PC-9 (cell line): ENCODE measurements at places on chromosomes 2 and 18. TPM values are rescaled to one million over a fixed set of nuclear protein-coding genes. Genes with fewer than 3 reads are reported as not detected.

The CPLX4 gene
- total RNA-seq, result not detected in 2 replicates

DNA sequence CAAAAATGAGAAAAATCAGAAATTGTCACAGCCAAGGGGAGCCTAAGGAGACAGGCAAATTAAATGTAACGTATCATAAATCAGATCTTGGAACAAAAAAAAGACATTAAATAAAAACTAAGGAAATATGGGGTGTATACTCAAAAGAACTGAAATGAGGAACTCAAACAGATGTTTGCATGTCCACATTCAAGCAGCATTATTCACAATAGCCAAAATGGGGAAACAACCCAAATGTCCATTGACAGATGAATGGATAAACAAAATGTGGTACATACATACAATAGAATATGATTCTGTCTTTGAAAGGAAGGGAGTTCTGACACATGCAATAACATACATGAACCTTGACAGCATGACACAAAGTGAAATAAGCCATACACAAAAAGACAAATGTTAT lies 155.8 kb upstream of the KLF7 start:
- H3K4me1 ChIP-seq, result no peaks in the 10 kb centered on the region
- H3K27ac ChIP-seq, result no peak overlapping the region
- no peaks in the 10 kb centered on the region for H3K27me3 ChIP-seq
- H3K36me3 ChIP-seq, result no peaks in the 10 kb centered on the region

DNA sequence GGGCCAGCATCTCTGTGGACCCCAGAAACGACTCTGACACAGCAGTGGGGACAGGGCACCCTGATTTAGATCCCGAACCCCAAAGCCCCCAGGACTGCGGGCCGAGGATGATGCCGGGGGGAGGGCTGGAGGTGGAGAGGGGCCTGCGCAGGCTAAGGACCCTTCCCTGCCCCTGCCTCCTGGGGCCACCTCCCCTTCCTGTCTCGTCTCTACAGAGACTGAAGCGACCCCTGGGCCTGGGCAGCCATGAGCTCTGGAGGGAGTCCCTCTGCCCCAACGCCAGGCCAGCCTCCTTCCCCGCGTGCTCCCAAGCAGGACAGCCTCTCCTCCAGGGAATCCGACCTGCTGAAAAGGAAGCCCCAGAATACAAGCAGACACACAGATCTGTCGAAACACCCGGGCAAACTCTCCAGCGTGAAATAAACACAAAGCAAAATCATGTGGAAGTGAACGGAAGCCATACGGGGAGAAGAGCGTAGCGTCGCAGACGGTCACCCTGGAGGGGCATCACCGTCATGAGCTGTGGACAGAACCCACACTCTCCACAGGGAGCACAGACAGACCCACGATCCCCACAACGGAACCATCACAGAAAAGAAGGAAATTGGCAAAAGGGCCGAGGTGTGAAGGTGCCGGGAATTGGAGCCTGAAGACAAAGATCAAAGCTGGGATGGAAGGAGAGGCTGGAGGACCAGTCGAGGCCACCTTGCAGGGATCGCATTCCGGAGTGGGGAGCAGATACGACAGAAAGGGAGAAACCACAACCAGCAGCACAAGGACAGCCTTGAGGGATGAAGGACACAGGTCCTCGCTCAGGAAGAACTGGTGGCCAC lies 51.0 kb upstream of the CTDP1 start:
- no peak for DNase-seq
- H3K27ac ChIP-seq, result no peak overlapping the region
- no peaks in the 10 kb centered on the region for H3K36me3 ChIP-seq
- no peaks in the 10 kb centered on the region for H3K4me1 ChIP-seq

GRCh38 chr2:147181351-147182029 lies 663.3 kb upstream of the ACVR2A start:
- peaks cover 33% of the 10 kb centered on the region for H3K4me1 ChIP-seq
- H3K27me3 ChIP-seq, result no peaks in the 10 kb centered on the region
- no peaks in the 10 kb centered on the region; the same call in 1 of the 2 replicates for H3K36me3 ChIP-seq
- DNase-seq, result no peak
- H3K27ac ChIP-seq, result peak overlapping the region; percentile 65

- no peak for DNase-seq
- H3K27ac ChIP-seq, result no peak overlapping the region
- H3K4me1 ChIP-seq, result no peaks in the 10 kb centered on the region
- no peaks in the 10 kb centered on the region for H3K27me3 ChIP-seq
Measured at GRCh38 chr2:188890755-188891154, 83.4 kb upstream of the COL3A1 start.

The CABYR gene
- total RNA-seq, result 19.5 and 32.4 TPM in 2 replicates

DNA sequence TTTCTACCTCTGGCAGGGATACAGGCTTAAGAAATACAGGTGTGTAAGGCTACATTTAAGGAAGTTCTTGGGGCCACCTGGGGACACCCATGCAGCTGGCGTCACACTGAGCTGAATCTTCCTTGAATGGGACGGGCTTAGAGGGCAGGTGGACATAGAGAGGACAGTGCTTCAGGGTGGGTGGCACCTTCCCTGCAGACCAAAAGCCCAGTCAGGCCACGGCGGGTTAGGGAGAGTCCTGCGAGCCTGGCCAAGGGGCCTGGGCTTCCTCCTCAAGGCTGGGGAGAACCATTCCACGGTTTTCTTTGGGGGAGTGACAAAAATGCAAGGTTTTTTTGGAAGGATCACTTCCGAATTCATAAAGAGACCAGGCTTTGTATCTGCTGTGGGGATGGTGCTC lies 73.4 kb downstream of the GNAL start:
- DNase-seq, result no peak
- H3K4me1 ChIP-seq, result no peaks in the 10 kb centered on the region
- H3K27me3 ChIP-seq, result no peaks in the 10 kb centered on the region
- H3K36me3 ChIP-seq, result no peaks in the 10 kb centered on the region
- no peak overlapping the region for H3K27ac ChIP-seq
- no peak overlapping the region for H3K4me3 ChIP-seq

- no peak overlapping the region for H3K27ac ChIP-seq
- no peak overlapping the region for H3K4me3 ChIP-seq
- no peaks in the 10 kb centered on the region for H3K4me1 ChIP-seq
- H3K27me3 ChIP-seq, result no peaks in the 10 kb centered on the region
- DNase-seq, result no peak
- no peaks in the 10 kb centered on the region for H3K36me3 ChIP-seq
Measured at GRCh38 chr2:148933456-148933855, 58.4 kb downstream of the KIF5C start.

DNA sequence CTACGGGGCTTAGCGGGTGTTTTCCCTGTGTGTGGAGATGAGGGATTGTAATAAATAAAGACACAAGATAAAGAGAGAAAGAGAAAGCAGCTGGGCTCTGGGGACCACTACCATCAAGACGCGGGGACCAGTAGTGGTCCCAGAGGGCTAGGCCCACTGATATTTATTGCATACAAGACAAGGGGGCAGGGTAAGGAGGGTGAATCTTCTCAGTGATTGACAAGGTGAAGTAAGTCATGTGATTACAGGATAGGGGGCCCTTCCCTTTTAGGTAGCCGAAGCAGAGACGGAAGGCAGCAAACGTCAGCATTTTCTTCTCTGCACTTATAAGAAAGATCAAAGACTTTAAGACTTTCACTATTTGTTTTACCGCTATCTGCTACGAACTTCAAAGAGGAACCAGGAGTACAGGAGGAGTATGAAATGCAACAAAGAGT lies 4.5 kb upstream of the GAL3ST2 start:
- H3K27ac ChIP-seq, result no peak overlapping the region
- H3K4me3 ChIP-seq, result no peak overlapping the region
- no peaks in the 10 kb centered on the region for H3K27me3 ChIP-seq
- peaks cover 18% of the 10 kb centered on the region for H3K4me1 ChIP-seq
- DNase-seq, result no peak

The SH3RF3 gene
- total RNA-seq, result 4.9 and 6.1 TPM in 2 replicates

The C2orf66 gene
- total RNA-seq, result 0.22 TPM in 1 of 2 replicates, not detected in the other

The RNF181 gene
- total RNA-seq, result 93.9 and 96.7 TPM in 2 replicates

- no peaks in the 10 kb centered on the region for H3K4me1 ChIP-seq
- H3K36me3 ChIP-seq, result no peaks in the 10 kb centered on the region
- peak; percentile 7 for DNase-seq
- H3K27me3 ChIP-seq, result no peaks in the 10 kb centered on the region
Measured at GRCh38 chr2:164430166-164430783, 191.0 kb downstream of the GRB14 start.

- no peak overlapping the region for H3K4me3 ChIP-seq
- no peaks in the 10 kb centered on the region for H3K4me1 ChIP-seq
- no peak overlapping the region for H3K27ac ChIP-seq
Measured at GRCh38 chr18:11752116-11752911, 63.2 kb downstream of the GNAL start.

The UBXN2A gene
- total RNA-seq, result 16.9 and 17.6 TPM in 2 replicates

- DNase-seq, result no peak
- H3K27me3 ChIP-seq, result no peaks in the 10 kb centered on the region
- no peaks in the 10 kb centered on the region for H3K36me3 ChIP-seq
- H3K4me3 ChIP-seq, result no peak overlapping the region
- peaks cover 19% of the 10 kb centered on the region for H3K4me1 ChIP-seq
Measured at GRCh38 chr2:197140045-197140444, 170.5 kb downstream of the ANKRD44 start.

DNA sequence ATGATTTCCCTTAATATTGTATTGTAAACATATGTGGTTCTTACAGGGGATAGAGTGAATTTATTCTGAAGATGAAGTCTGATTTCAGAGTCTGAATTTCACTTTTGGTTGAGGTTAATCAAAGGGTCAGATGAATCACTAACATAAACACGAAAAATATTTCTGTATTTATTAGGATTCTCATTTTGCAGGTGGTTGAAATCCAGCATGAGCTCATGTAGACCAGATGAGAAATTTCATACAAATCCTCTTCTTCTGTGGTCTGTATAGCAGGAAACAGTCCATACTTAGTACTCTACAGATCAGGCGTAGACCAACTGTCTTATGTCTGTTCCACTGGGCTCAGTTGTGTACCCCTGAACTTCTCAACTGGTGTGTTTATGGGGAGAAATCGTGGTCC lies 157.8 kb downstream of the BABAM2 start:
- H3K27me3 ChIP-seq, result no peaks in the 10 kb centered on the region
- no peak overlapping the region for H3K4me3 ChIP-seq
- peaks cover 28% of the 10 kb centered on the region for H3K4me1 ChIP-seq
- H3K36me3 ChIP-seq, result no peaks in the 10 kb centered on the region
- DNase-seq, result no peak

The CACNB4 gene
- total RNA-seq, result 0.73 and 0.98 TPM in 2 replicates

DNA sequence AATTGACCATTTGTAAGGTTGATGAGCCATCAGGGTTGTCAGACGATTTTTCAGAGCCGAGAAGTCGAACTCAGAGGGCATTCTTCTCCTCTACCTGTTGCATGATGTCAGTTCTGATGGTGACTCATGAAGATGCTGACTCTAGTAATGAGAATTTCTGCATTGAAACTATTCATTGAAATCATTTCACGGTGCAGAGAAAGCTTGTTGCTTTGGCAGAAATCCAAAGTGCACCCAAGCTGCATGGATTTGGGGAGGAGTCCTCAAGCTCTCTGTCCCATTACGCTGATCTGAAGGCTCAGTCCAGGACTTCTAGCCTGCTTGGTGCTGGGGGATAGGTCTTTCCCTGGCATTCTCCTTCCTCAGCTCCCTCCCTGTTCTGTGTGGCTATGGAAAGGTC lies 125.7 kb upstream of the PXDN start:
- H3K4me3 ChIP-seq, result no peak overlapping the region
- no peaks in the 10 kb centered on the region for H3K4me1 ChIP-seq
- H3K27me3 ChIP-seq, result peaks cover 98% of the 10 kb centered on the region

The RGPD3 gene
- total RNA-seq, result 0.09 TPM in 1 of 2 replicates, not detected in the other

GRCh38 chr2:85621338-85621737 lies 5.4 kb downstream of the USP39 start:
- no peak overlapping the region for H3K27ac ChIP-seq
- H3K4me3 ChIP-seq, result no peak overlapping the region
- DNase-seq, result no peak
- H3K4me1 ChIP-seq, result peaks cover 29% of the 10 kb centered on the region
- peaks cover 46% of the 10 kb centered on the region for H3K36me3 ChIP-seq
- H3K27me3 ChIP-seq, result no peaks in the 10 kb centered on the region

The RAB1A gene
- 110 and 165 TPM in 2 replicates for total RNA-seq

DNA sequence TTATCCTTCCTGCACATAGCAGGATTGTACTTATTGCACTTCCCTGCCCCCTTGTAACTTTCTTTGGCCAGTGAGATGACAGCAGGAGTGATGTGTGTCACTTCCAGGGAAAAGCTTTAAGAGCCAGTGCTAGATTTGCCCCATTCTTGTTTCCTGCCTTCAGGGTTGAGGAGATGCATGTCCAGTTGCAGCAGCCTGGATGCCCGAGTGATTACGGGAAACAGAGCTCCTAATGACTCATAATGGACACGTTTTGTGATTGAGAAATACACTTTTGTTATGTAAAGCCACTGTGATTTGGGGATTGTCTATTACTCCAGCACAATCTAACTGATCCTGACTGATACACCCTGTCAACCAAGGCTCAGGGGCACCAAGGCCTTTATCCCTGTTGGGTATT lies 5.0 kb upstream of the TET3 start:
- H3K36me3 ChIP-seq, result no peaks in the 10 kb centered on the region
- H3K4me3 ChIP-seq, result no peak overlapping the region
- H3K4me1 ChIP-seq, result peaks cover 46% of the 10 kb centered on the region
- 0 out of 2 replicates have a peak overlapping the region, but pooled peaks have one; percentile 2 for H3K27ac ChIP-seq

DNA sequence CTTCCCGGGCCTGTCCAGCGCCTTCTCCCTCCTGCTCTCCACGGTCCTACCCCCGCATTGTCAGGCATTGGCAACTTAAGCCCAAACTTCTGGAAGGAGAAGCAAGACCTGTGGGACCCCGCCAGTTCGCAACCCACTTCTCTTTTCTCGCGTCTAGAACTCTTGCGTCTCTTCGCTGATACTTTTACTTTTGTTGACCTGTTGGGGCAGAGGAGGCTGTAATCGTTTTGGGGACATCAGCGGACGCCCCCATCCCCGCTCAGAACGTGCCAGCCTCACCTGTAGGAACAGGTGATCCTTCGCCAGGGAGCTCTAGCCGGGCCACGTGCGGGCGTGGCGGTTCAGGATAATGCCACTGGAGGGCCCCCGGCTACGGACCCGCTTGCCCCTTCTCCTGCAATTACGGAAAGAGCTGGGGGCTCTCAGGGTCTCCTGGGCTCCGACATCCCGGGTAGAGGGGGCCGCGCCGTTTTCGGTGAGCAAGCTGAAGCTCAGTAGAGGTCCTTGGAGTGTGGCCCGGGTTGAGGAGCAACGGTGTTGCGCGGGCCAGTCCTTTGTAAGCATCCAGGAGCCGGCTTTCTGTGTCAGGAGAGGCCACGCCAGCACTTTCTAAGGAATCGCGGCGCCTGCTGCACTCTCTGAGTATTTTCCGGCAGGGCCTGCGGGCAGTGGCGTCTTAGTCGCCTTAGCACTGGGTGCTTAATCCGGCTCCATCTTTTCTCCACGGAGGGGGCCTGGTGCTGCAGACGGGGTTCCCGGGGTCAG lies 1.6 kb downstream of the MTCL1 start:
- H3K27ac ChIP-seq, result peak overlapping the region; percentile 47
- DNase-seq, result peak; percentile 66
- peak overlapping the region; percentile 76 for H3K4me3 ChIP-seq
- no peaks in the 10 kb centered on the region for H3K36me3 ChIP-seq
- H3K4me1 ChIP-seq, result peaks cover 21% of the 10 kb centered on the region
- H3K27me3 ChIP-seq, result no peaks in the 10 kb centered on the region

GRCh38 chr18:36187193-36187825 lies at the start of gene MOCOS:
Gene MOCOS (plus strand): TSS chr18:36187497. CDS start chr18:36187540, 43 bp downstream.
- H3K4me1 ChIP-seq, result peaks cover 21% of the 10 kb centered on the region
- peaks cover 21% of the 10 kb centered on the region for H3K36me3 ChIP-seq
- H3K27me3 ChIP-seq, result no peaks in the 10 kb centered on the region
- DNase-seq, result peak; percentile 63
- peak within 1 kb of the TSS; percentile 98 for H3K27ac ChIP-seq

The CCDC85A gene
- 0.10 TPM in 1 of 2 replicates, not detected in the other for total RNA-seq

GRCh38 chr18:48821251-48821590 lies 129.5 kb downstream of the SMAD7 start:
- no peaks in the 10 kb centered on the region for H3K27me3 ChIP-seq
- H3K36me3 ChIP-seq, result 0 out of 2 replicates have a peak, but pooled peaks cover 6% of the 10 kb centered on the region
- H3K4me3 ChIP-seq, result no peak overlapping the region
- DNase-seq, result no peak

GRCh38 chr2:170394641-170395387 lies 216.9 kb downstream of the MYO3B start:
- no peaks in the 10 kb centered on the region for H3K4me1 ChIP-seq
- H3K4me3 ChIP-seq, result no peak overlapping the region
- H3K27me3 ChIP-seq, result no peaks in the 10 kb centered on the region
- H3K27ac ChIP-seq, result no peak overlapping the region
- DNase-seq, result no peak
